LHCN-M2 (cell line): ENCODE measurements at places on chromosomes 2 and 18. TPM values are rescaled to one million over a fixed set of nuclear protein-coding genes. Genes with fewer than 3 reads are reported as not detected.

- peak; percentile 20 for DNase-seq
Measured at GRCh38 chr2:72757177-72757775, 68.6 kb downstream of the EXOC6B start.

- DNase-seq: no peak
Measured at GRCh38 chr18:5439986-5440696, 103.7 kb downstream of the EPB41L3 start.

GRCh38 chr18:55346387-55346786, 241.6 kb downstream of the TCF4 start:
- DNase-seq: no peak

- peak; percentile 54 for DNase-seq
Measured at GRCh38 chr2:160292225-160292624, 92.2 kb upstream of the ITGB6 start.

DNA sequence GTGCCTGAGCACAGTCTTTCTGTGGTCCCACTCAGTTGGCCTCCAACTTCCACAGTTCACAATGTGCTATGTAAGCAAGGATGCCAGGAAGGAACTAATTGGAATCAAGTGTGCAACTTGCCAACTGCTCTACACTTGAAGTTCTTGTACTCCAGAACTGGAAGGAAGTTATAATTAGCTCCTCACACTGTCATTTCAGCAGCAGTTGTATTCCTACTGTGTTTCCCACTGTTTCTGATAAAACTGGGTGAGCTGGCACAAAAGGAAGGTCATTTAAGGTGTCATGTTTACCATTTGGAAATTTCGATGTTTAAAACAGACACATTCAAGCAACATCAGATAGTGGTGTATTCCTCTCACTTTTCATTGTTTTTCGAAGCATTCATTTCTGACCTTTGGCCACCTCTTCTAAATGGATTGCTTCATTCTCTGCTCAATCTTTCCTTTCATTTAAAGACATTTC, 84.2 kb downstream of the ANTXR1 start:
- DNase-seq: no peak

- no peak for DNase-seq
Measured at GRCh38 chr2:142843731-142844130, 33.7 kb upstream of the KYNU start.

DNA sequence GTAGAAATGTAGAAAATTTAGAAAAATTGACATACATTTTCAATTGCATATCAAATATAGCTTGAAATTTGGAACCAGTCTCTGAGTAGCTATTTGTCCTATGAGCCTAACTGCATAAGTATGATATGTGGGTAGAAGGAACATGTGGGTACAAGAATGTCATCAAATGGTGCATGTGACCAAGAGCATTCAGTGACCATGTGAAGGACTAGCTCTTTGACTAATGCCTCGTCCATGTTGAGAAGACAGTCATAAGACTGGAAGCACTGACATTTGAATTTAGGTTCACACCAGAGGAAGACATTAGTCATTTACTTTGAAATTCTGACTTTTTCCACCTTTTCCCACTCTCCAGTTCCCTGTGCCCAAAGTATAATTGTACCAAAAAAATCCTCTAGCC, 12.6 kb downstream of the MRPL44 start:
- DNase-seq: peak; percentile 20

COL6A3 gene
- 5.2 and 9.2 TPM in 2 replicates for total RNA-seq

HOXD9 gene
- total RNA-seq: 0.06 TPM in 1 of 2 replicates, not detected in the other

DNA sequence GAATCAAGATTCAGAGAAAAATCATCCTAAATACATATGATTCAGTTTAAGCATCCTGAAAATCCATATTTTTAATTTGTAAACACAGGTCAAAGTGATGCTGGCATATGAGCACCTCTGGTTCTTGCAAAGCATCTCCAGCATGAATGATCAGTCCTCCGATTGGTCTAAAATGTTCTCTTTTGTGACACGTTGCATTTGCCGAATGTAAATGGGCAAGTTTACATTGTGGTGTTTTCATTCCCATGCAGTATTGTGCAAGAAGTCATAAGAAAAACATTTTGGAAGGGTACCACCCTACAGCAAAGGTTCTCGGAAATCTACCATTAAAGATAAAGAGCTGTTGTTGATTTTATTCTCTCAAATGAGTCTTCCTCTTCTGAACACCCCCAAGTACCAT, 108.0 kb upstream of the UNC80 start:
- no peak for DNase-seq

- no peak for DNase-seq
Measured at GRCh38 chr2:43024515-43025011, 201.8 kb downstream of the ZFP36L2 start.

LONRF2 gene
- total RNA-seq: not detected in 2 replicates
